ENCODE measurements at places on chromosomes 12 and 14.

GRCh38 chr12:27498149-27498548, 25.9 kb upstream of the PPFIBP1 start:
- peak; percentile 51 for DNase-seq

- DNase-seq = no peak
These were observed 10.6 kb downstream of the SRP54 start for GRCh38 chr14:34993426-34993825.

DNA sequence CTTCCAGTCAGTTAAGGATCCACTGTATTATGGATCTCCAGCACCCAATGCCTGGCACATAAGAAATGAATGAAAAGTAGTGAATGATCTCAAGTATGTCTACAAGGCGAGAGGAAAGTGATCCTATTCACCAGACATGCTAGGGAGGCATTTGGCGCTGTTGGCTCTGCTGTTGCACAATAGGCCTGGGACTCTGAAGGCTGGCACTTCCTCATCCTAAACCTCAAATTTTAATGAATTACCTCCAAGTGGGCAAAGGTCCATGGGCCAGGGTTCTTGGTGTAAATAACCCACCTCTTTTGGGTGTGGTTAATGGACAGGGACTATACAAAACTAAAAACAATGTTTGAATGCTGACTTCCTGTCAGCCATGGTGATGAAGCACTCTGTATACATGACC, 173.4 kb upstream of the PZP start:
- peak; percentile 80 for DNase-seq

- no peak for DNase-seq
These were observed 92.9 kb downstream of the KSR2 start for GRCh38 chr12:117875744-117876435.

DNA sequence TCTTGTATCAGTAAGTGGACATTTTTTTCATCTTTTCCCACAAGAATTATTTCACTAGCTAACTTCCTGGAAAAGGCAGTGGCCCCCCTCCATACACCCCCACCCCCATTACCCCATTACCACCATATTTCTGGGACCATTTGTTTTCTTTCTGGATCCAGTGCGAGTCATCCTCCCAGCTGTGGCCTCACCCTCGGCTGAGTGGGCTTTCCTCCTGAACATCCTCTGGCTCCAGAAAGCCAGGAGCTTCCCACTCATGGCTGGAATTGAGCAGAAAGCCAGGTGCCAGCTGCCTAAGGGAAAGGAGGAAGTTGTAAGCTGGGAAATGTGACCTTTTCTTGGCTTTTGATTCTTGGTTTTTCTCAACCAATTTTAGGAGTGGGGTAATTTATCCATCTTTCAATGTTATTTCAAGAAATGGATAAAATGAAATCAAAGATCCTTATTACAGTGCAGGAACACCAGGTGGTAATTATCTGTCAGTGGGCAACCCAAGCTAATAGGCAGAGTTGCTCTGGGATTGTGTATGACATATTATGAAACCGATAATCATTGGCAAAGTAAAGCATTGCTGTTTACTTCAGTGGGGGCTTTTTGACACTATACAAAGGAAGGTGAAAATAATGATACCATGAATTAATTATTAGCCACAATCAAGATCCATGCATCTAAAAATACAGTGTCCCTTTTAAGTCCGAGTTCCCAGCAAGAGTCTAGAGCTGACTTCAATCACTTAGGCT, 124.6 kb downstream of the KICS2 start:
- DNase-seq = no peak

- no peak for DNase-seq
These were observed 101.9 kb downstream of the NCOR2 start for GRCh38 chr12:124465473-124465872.
